ENCODE measurements at places on chromosomes 7 and 10. TPM values are rescaled to one million over a fixed set of nuclear protein-coding genes. Genes with fewer than 3 reads are reported as not detected.

- no peak for DNase-seq
Observed at GRCh38 chr10:60396766-60397165, 7.1 kb upstream of the ANK3 start.

DNA sequence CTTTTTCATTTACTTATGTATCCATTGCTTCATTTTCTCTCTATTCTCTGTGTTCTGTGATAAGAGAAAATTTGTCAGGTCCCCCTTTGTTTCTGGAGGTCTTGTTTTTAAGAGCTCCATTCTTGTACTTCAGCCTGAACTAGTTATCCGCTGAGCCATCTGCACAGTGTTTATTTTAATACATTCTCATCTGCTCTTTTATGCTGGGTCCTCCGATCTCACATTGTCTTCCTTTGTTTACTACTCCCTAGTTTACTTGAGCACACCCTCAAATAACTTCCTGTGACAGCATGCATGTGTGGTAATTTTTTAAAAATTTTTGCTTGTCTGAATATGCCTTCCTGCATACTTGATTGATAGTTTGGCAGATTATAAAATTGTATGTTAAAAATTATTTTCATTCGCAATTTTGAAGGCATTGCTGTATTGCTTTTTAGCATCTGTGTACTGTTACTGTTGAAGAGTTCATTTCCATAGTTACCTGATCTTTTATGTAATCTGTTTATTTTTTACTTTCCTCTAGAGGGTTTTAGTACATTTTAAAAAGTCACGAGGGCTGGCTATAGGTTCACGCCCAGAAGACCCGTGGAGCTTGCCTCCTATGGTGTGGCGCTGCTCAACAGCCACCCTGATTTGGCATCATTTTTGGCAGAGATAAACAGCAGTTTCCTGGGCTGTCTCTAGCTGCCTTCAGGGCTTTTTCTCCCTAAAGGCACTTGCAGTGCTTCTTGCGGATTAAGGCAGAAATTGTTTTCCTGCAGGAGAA, 31.9 kb downstream of the RSBN1L start:
- DNase-seq = no peak

DNA sequence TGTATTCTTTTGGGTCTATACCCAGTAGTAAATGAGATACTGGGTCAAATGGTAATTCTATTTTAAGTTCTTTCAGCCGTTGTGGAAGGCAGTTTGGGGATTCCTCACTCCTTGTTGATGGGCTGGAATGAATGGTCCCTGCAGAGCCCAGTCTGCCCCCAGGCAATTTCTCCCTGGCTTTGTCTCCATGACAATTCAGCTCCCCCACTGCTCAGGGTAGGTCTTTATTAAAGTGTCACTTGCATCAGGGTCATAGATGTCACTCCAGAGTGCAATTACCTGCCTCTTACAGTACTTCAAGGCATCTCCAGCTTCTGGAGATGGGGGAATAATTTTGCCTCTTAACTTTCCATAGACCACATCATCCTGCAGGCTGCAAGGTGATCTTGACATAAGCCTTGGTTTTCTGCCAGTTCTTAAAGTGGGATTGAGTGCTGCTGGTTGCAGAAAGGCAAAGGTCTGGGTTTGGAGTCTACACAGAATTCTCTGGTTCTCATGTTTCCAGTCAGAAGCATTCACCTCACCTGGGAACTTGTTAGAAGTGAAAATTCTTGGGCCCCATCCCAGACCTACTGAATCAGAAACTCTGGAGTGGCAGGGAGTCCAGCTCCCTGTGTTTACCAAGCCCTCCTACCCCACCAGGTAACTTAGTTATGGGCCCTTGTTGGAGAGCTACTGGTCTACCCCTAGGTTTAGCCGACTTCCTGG, 442.4 kb downstream of the GALNT17 start:
- DNase-seq = no peak

- DNase-seq = no peak
Observed at GRCh38 chr7:134885967-134886352, 100.3 kb upstream of the AGBL3 start.

GRCh38 chr7:102289057-102289456, 2.4 kb downstream of the SH2B2 start:
- DNase-seq = no peak

DNA sequence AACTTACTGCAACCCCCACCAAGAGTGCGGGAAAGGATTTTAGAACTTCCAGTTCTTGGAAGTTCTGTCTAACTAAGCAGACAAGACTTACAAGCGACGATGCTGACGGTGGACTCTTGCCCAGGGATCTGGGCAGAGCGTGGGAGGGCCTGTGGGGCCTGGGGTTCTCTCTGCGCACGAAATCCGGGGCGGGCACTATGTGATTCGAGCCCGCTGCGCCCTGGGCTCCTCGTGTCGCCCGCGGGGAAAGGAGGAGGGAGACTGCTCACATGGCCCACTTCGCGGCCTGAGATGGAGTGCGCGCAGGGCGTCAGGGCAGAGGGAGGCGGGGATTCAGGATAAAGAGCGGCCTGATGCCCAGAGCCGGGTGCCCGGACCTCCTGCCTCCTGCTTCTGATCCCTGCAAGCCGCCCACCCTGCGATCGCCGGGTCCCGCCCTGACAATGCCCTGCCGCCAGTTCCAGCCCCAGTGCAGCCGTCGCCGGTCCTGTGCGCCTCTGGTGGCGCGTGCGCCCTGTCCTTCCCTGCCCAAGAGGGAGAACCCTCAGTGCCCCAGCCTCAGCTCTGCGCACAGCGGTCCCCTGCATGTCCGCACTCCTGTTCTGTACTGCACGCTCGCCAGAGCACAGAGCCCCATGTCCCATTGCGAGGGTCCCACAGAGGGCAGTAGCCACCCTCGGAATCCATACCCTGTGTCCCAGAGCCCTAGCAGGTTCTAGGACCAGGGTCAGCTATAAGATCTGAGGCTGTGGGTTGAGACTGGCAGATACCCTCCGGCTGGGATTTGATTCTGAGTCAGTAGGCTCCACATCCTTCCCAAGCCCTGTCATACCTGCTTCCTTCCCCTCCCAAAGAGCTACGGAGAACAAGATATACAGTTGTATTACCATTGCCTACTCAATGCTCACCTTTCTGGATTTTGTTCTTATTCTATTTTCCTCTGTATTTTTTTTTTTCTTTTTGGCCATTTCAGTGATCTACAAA, 99.4 kb upstream of the TMEM106B start:
- DNase-seq = peak; percentile 24

GRCh38 chr10:102565793-102566192, 62.0 kb downstream of the SUFU start:
- no peak for DNase-seq

DNA sequence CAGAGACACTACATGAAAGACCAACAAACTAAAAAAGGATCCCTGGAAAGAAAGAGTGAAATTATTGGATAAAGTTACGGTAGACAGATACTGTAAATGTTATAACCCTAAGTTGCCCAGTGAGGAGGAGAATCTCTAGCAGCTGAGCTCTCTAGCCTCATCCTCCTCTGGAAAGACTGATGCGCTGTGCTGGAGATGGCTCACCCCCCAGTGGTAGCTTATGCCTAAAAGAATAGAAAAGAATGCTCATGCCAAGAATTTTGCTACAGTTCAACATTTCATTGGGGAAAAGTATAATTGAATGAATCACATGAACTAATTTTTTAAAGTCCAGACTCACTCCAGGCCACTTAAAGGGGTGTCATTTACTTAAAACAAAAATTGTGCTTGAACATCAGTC, 50.8 kb upstream of the RNF32 start:
- no peak for DNase-seq

DNA sequence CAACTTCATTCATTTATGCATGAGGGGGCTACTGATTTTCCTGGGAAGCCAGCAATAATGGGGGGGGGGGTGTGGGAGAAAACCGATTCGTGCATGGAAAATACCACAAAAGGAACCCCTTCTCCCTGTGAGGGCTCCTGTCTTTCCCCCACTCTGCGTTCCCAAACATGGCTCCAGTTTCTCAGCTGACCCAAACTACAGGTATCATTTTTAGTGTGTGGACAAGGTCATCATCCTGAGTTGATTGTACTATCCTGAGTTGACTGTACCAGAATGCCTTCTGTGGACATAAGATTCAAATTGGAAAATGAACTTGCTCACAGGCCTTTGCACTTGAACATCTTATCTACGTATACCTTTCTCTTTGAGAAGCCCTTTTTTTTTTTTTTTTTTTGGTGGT, 49.9 kb downstream of the ZRANB1 start:
- no peak for DNase-seq

DNA sequence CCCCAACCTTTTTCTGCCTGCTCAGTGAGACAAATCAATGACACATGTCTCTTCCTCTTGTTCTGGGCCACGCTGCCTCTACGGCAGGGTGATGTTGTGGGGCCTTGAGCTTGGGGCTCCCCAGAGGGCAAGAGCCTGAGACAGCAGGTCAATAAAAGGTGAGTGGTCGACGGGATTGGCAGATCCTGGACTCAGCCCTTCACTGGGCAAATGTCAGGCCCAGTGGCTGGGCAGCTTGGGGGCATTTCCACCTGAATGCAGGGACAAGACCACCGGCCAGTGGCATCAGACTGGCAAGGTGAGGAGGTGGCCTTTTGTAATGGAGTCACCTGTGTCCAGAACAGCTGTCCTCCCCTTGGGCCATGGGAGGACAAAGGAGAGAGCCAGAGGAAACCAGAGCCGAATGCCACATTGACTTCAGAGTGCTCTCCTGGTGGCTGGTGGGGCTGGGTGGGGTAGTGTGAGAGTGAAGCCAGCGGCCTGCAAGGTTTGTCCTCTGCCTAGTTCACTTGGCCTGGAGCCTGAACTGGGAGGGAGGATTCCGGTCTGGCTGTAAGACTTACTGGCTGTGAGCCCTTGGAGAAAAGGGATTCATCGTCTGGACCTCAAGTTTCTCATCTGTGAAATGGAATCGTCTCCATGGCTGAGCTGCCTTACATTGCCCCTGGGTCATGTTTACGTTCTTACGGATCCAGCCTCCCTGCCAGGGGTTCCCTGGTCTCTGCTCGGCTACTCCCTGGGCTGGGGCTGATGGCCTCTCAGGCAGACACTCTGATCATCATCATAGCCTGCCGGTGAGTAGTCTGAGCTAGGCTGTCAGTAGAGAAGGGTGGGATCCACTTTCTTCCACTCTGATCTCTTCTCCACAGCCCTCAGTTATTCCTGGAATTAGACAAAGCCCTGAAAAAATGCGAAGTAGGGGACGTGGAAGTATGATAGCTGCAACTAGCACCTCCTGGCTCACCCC, 25.4 kb upstream of the CRHR2 start:
- no peak for DNase-seq

- DNase-seq = no peak
Observed at GRCh38 chr10:26468291-26468690, 30.1 kb downstream of the APBB1IP start.

GRCh38 chr10:50575477-50576244, 48.1 kb downstream of the SGMS1 start:
- DNase-seq = no peak

DNA sequence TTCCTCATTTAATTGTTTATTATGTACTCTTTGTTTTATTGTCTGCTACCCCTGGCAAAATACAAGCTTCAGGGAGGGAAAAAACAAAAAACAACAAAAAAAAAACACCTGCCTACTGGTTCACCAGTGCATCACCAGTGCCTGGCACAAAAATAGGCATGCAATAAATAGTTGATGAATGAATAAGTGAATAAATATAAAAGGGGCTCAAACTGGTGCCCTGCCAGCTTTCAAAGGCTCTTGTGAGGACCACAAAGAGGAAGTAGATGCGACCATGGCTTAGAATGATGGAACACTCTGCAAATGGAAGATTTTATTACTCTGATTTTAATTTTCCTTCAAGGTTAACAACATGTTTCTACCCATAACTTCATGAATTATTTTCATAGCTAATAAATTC, 213.0 kb upstream of the INHBA start:
- no peak for DNase-seq

DNA sequence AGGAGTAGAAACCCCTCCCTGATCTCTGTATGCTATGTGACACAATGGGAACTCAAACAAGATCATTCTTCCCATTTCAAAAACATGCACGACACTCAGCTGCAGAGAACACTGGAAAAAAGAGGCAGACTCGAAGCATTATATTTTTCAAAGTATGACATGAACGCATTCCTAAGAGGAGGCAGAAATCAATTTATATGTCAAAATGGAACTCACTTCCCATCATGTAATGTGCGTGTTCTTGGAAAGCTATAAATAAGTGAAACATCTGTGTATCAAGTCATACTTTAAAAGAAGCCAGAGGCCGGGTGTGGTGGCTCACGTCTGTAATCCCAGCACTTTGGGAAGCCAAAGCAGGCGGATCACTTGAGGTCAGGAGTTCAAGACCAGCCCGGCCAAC, 142.7 kb downstream of the ICA1 start:
- no peak for DNase-seq

DNA sequence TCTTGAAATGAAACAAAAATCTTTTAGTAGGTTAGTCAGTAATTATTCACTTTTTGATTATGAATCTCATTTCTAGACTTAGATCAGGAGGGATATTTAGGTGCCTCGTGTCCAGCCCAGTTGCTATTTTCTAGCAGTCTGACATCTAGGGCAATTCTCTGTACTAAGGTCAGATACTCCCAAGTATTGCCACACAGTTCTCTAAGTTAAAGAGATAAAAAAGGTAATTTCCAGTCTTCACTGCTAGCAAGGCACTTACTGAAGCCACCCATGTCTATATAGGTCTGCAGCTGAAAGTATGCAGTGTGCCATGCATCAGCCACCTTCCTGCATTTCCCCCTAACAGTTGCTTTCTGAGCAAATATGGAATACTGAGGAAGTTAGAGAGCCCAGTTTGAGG, 83.4 kb downstream of the PON1 start:
- no peak for DNase-seq

DNA sequence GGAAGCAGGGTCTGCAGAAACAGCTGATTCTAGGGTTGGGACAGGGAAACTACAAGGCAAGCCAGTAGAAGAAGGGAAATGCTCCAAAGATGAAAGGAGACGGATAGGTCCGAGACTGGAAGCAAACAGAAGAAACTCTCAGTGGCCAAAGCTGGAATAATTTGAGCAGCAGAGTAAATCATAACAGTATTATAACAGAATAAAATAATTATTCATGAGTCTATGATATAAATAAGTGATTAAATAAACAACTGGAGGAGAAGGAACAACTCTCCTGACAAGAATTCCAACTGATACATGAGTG, 27.6 kb downstream of the EZH2 start:
- no peak for DNase-seq

ZFAND4 gene
- total RNA-seq = 36.6 TPM

ATRNL1 gene
- total RNA-seq = not detected

ASB10 gene
- total RNA-seq = not detected

ITPRID1 gene
- total RNA-seq = not detected

EVX1 gene
- total RNA-seq = 0.24 TPM

OR9A2 gene
- not detected for total RNA-seq

Measured in CD8-positive, alpha-beta T cell (primary cell).